ENCODE measurements at places on chromosomes 12 and 14. TPM values are rescaled to one million over a fixed set of nuclear protein-coding genes. Genes with fewer than 3 reads are reported as not detected.

GRCh38 chr12:113853491-113853890 lies 112.6 kb downstream of the RBM19 start:
- DNase-seq, result no peak

The FGF23 gene
- total RNA-seq, result not detected

The DCN gene
- total RNA-seq, result 388 TPM

GRCh38 chr12:57936513-57936883 lies 4.9 kb upstream of the ATP23 start:
- DNase-seq, result no peak

The HOXC6 gene
- total RNA-seq, result 0.40 TPM

The KLRC3 gene
- total RNA-seq, result not detected

The KCNH5 gene
- not detected for total RNA-seq

GRCh38 chr12:95259368-95259767 lies 41.8 kb downstream of the VEZT start:
- DNase-seq, result no peak
